ENCODE measurements at places on chromosomes 12 and 14.

GRCh38 chr12:61213646-61214045, 1046.6 kb upstream of the USP15 start:
- DNase-seq, result no peak

DNA sequence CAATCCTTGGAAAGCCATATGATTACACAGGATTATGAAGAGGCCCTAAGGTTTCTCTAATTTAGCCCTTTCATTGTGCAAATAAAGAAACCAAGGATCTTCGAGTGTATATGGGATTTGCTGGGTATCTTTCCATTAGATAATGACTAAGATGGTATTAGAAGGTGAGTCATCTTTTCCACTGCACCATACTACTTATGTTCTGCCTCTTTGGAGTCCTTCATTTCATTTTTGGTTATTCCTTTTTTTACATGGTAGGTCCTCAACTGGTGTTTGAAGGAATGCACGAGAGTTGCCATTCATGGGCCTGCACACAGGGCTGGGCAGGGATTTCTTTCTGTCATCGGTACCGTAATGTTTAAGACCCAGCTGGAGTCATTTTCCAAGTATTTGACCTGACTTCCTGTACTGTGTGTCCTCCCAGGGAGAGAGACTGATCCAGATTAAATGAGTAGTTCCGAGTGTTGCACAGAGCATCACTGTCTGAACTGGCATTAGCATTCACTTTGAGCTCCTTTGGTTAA, 85.7 kb downstream of the BORCS5 start:
- no peak for DNase-seq

GRCh38 chr12:52199294-52199919, 7.6 kb upstream of the KRT80 start:
- no peak for DNase-seq

GRCh38 chr14:85279407-85279806, 250.5 kb upstream of the FLRT2 start:
- no peak for DNase-seq

DNA sequence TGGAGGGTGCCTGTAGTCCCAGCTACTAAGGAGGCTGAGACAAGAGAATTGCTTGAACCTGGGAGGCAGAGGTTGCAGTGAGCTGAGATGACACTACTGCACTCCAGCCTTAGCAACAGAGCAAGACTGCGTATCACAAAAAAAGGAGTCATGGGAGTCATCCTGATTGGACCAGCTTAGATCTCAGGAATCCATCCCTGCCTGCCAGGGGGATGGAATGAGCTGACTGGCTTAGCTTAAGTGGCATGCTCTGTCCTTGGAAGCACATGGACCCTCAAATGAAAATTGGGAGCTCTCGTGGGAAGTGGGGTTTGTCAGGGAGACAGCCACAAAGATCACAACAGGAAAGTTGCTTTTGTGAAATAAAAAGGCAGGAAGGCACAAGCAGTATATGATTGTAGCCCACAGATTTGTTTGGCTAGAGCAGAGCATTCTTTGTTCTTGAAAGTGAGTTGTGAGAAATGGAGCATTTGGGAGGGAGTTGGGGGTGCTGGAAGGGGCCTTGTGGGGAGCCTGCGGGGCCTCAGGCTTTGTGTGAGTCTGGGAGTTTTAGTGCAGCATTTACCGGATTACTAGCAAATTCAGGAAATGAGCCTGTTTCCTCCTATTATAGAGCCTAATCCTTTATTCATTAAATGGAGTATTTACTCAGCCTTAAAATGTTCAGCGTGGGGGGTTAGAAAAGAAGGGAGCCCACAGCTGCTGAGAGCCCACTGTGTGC, 30.7 kb downstream of the DGLUCY start:
- no peak for DNase-seq

DNA sequence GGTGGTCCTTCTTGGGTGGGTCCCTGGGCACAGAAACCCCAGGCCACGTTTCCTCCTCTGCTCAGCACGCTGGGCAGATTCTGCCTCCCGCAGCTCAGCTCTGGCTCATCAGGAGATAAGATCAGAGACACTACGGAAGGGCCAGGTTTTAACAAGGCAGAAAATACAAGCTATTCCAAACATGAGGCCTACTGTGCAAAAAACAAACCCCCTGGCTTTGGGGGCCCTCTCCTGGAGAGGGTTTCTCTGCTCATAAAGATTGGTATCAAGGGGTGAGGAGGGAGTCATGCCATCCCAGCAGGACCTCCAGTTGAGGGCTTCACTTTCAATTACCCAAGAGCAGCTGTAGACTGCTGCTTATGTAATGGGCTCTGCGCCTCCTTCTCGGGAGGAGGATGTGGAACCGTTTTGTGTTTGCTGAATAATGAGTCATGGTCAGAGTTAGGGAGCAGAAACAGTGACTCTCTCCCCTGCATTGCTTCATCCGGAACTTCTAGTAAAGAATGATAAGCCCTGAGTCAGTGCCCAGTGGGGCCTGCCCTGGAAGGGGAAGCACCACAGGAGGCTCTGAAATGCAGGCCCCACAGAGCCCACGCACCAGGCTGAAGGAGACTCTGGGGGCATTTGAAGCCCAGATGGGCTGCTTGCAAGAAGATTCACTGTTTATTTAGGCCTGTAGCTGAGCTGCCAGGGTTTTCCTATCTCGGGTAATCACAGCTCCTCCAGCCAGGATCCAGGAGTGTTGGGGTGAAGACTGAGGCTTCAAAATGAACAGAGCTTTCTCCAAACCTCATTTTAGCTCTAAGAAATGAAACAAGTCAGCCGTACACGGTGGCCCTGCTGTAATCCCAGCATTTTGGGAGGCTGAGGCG, 79.3 kb downstream of the SSPN start:
- peak; percentile 98 for DNase-seq

DNA sequence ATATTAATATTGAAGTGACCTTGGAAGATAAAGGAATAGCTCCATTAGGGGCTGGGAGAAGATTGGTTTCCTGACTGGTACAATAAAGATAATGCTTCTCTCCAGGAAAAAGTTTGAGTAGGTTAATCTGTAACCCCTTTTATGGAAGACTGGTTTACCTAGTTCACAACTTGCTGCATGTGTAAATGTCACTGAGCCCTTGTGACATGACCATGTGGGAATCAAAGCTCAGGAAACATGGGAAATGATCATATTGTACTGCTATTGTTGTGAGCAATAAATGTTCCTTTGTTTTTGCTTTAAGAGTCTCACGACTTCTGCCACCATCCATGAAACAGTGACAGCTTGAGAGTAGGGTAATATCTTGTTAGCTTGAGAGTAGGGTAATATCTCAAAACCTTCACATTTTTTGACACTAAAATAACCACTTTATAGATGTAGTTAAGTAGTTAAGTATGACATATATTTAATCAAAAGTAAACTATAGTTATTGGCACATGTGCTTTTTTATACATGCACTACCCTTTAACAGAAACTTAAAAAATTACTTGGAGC, 1338.6 kb downstream of the FSCB start:
- no peak for DNase-seq

- DNase-seq, result no peak
These were observed 124.0 kb downstream of the SPTSSA start for GRCh38 chr14:34338056-34338455.

- peak; percentile 79 for DNase-seq
These were observed 66.4 kb upstream of the MAP1LC3B2 start for GRCh38 chr12:116492703-116493324.

DNA sequence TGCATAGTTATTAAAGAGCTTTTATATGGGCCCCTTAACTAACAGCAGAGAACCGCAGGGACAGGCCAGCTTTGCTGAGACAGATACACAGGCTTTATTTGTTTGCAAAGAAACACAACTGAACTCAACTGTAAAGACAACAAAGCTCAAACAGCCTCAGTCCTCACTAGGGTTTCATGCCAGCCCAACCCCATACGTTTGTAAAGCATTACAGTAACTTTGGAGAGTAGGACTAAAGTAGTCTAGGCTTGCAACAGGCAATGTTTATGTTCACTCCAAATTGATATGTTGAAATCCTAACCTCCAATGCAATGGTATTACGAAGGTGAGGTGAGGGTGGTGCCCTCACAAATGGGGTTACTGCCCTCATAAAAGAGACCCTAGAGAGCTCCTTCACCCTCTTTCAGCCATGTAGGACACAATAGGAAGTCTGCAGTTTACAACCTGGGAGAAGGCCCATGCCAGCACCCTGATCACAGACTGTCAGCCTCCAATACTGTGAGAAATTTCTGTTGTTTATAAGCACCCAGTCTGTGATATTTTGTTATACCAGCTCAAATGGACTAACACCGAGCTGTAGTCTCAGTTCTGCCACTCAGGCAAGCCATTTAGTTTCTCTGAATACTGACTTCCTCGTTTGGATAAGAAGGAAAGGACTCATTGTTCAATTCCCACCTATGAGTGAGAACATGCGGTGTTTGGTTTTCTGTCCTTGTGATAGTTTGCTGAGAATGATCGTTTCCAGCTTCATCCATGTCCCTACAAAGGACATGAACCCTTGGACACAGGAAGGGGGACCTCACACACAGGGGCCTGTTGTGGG, 35.2 kb downstream of the PPM1H start:
- DNase-seq, result no peak

- DNase-seq, result no peak
These were observed 29.2 kb downstream of the BBS10 start for GRCh38 chr12:76318773-76319594.

- DNase-seq, result peak; percentile 16
These were observed 34.6 kb downstream of the FMNL3 start for GRCh38 chr12:49672301-49673217.

DNA sequence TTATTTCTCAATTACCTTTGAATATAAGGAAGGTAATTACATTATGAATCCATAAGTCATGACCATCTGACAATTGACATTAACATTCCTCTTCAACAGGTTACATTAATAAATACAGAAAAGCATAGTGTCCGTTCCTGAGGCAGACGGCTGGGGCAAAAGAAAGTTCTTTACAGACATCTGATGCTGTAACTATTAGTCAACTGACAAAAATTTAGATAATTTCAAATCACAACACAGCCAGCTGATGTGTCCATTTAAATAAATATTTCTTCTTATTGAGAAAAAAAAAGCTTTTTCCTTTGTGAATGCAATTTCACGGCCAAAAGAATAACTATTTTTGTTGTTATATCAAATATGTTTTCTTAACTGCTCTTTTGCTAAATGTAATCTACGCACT, 9.2 kb upstream of the PYROXD1 start:
- no peak for DNase-seq

DNA sequence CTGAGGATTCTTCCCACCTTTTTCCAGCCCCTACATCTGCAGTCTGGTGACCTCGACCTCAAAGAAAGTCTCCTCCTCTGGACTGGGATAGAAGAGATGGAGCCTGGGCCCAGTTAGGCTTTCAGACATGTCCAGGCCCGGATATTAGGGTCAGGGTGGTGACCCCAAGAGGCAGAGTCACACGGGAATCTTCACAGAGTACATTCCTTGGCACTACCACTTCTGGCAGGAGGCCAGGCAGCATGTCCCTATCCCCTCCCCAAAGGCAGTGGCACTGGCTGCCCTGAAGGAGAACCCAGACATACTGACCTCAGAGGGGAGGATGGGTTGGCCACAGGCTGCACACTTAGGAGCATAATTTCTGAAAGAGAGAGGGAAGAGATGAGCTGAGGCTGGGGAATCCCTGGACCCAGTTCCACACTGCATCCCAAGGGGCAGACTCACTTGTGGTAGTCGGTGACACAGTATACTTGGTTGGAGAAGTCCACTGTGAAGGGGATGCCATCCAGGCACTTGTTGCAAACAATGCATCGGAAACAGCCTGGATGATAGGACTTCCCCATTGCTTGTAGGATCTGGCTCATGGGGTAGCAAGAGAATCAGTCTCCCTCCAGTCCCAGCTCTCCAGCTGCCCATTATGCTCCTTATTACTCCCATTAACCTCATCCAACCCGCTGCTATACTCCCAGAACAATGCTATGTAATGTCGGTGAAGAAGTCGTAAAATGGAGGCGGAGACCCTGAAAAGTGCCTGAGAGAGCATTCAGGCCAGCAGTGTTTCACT, 7.6 kb downstream of the AJUBA start:
- no peak for DNase-seq

DNA sequence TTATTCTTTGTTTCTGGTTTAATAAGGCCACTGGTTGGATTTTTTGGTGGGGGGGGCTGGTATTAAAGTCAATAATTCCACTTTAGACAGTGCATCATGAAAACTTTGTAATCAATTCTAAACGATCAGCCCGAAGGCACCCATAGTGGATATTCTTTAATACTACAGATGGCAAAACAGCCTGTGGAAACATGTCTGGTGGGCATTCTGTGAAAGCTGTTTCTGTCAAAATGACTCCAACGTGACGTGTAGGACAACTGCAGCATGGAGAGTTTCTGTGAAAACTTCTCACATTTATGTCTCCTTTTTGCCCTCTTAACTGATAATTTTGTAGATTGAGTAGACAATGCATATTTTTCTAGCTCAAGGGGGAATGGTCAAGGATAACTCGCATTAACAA, 185.8 kb upstream of the FLRT2 start:
- no peak for DNase-seq

DNA sequence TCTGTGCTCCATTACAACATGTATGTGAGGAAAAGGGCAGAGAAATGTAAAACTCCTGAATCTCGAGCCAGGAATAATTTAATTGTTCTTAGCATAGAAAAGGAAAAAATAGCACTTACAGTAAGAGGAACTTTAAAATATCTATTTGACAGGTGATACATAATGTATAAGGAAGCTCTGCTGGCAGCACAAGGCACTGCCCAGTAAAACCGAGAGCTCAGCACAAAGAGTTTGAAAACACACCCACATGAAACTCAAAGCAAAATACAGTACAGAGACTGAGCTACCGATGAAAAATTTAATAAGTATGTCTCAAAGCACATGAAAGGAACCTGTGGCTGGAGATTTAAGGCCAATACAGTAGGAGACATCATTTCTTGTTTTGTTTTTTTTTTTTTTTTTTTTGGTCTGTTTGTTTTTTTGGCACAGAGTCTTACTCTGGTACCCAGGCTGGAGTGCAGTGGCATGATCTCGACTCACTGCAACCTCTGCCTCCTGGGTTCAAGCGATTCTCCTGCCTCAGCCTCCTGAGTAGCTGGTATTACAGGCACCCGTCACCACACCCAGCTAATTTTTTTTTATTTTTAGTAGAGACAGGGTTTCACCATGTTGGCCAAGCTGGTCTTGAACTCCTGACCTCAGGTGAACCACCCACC, 19.2 kb downstream of the CLIP1 start:
- DNase-seq, result peak; percentile 15

GRCh38 chr12:60148109-60148508, 552.3 kb downstream of the SLC16A7 start:
- peak; percentile 64 for DNase-seq

DNA sequence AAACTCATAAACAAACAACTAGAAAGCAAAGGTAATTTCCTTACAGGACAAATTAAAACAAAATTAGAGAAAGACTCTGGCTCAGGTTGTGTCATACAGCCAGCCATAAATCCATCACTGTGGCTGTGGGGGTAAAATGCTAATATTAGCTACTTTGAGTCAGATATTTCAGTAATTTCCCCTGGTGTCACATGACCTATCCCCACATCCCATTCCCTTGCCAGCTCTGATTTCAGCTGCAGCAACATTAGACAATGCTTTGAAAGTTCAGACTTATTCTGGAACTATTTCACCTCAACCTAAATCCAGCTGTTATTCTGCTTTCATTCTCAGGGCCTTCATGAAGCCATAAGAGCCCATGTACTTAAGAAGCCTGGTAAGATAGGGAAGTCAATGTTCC, 55.3 kb downstream of the RPL10L start:
- DNase-seq, result no peak

- DNase-seq, result no peak
These were observed 46.6 kb downstream of the CALM1 start for GRCh38 chr14:90443161-90444076.

Data from OCI-M1 (cell line).